Stimulated activated CD8-positive, alpha-beta memory T cell treated with anti-CD3 and anti-CD28 coated beads, Interleukin-4, amount 100 ng/mL, for 24 hours (primary cell): ENCODE measurements at places on chromosomes 1 and 21.

- DNase-seq = no peak
Observed at GRCh38 chr1:176838276-176838995, 326.1 kb downstream of the ASTN1 start.

DNA sequence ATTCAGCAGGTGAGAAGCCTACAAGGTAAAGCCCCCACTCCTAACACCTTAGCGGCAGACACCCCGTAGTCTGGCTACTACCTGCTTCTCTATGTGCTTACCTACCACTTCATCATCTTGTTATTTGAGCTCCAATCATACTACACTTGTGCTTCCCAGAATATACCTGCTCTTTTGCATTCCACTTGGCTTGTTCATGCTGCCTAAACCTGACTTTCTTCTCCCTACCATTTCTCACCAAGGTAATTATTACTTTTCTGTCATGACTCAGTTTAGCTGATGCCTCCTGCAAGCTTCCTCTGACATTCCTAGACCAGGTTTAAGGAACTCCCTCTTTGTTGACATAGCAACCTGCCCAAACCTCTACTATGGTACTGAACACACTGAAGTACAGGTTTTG is 495.6 kb upstream of the C1orf87 start:
- DNase-seq = no peak

GRCh38 chr1:42145389-42145716 is 7.9 kb upstream of the GUCA2B start:
- no peak for DNase-seq

DNA sequence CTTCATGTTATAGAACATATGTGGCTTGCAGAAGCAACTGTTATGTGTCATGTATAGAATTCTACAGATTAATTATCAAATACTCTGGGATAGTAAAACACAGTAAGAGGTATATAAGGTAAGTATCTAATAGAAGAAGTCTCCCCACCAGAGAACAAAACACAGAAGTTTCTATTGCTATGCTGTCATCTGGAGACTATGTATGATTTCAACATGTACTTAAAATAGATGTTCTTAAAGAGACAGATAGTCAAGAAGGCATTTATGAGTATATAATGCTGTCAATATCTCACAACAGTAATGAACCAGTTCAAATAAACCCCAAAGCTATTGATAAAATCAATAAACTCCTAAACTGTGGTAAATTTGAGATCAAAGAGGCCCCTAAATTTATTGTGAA is 8.1 kb upstream of the ADCY10 start:
- no peak for DNase-seq

GRCh38 chr1:30837653-30838052 is 70.9 kb downstream of the SDC3 start:
- no peak for DNase-seq

DNA sequence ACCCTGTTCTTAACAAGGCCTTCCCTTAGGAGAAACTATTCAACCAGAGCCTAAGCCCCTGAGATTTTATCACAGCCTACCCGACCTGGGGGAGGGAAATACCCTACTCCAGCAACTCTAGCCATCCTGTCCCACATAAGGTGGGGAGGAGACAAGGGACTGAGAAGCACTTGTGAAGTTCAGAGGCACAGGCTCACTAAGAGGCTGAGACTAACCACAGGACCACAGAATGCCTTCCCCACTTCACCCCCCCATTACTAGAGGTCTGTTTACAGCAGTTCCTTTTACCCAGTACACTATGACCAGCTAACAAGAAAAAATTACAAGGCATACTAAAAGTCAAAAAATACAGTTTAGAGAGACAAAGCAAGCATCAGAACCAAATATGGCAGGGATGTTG is 86.8 kb downstream of the TEX35 start:
- DNase-seq = no peak

DNA sequence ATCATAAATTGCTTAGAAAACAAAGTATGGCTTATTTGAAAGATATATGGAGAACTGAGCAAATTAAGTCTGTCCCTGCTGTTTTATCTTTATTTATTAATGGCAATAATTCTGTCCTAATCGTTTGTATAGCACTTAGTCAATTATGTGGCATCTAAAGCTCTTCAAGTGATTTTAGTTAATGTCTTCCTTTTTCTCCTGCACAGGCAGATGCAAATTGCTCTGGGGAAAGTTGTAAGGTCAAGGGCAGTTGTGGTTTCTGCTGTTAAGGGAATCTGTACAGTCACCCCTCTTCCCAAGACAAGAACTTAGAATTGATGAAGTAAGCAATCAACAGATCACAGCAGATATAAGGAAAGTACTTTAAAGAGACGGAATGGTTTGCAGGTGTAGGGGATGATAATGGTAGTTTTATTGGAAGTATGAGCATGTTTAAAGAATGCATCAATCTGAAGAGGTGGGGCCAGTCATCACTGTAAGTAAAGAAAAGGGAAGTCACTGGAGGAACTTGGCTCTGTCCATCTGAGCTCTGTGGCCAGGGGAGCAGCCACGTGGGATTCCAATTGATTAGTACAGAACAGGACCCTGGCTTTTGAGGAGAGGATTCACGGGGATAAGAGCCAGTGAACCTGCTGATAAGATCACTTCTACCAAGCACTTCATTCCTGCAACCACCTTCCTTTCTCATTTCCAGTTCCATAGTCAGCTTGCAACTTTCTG is 116.0 kb upstream of the KCNJ6 start:
- DNase-seq = no peak

DNA sequence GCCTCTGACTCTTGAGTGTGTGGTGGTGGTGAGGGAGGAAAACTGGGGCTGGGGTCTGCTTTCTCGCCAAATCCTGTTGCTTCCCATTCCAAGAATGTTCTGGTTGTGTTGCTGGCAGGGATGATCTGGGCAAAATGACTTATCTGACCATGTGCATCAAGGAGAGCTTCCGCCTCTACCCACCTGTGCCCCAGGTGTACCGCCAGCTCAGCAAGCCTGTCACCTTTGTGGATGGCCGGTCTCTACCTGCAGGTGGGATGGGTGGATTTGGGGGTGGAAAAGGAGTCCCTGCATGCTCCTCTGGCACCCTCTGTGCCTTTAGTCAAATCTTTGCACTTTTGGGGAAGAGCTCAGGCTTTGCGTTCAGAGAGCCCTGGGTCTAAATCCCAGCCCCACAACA is 18.1 kb downstream of the CYP4B1 start:
- no peak for DNase-seq

- DNase-seq = no peak
Observed at GRCh38 chr1:16326833-16327404, 25.4 kb downstream of the FBXO42 start.
